IPS-NIHi11 (cell line): ENCODE measurements at places on chromosomes 6 and 20.

DNA sequence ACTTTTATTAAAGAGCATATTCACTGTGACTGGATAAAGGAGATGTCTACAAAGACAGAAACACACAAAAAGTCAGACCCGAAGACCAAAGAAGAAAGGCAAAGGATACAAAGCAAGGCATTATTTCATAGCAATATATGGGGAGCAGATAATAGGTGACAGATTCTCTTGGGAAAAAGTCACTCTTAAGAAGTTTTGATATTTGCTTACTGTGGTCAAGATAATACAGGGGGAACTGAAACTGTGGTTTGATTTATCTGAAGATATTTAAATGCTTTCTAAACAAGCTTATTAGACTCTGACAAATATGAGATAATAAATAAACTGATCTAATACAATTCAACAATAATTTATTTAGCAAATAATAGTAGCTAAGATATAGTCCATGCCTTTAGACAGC, 14.7 kb downstream of the CYP39A1 start:
- DNase-seq = no peak

DNA sequence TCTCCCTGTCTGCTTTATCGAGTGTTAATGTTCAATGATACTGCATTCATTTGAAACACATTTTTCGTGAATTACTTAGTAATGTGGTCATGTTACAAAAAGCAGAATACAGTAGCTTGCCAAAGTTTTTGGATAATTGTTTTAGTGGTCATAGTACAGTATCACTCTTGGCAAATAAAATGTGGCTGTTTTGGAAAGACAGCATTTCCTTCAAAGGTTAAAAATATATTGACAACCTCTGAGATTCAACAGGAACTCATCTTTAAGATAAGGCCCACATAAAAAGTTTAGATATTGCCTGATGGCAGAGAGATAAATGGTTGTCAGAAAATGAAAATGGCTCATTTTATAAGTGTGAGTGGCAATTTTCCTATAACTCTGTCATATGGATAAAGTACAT, 297.7 kb upstream of the MAN1A1 start:
- no peak for DNase-seq

DNA sequence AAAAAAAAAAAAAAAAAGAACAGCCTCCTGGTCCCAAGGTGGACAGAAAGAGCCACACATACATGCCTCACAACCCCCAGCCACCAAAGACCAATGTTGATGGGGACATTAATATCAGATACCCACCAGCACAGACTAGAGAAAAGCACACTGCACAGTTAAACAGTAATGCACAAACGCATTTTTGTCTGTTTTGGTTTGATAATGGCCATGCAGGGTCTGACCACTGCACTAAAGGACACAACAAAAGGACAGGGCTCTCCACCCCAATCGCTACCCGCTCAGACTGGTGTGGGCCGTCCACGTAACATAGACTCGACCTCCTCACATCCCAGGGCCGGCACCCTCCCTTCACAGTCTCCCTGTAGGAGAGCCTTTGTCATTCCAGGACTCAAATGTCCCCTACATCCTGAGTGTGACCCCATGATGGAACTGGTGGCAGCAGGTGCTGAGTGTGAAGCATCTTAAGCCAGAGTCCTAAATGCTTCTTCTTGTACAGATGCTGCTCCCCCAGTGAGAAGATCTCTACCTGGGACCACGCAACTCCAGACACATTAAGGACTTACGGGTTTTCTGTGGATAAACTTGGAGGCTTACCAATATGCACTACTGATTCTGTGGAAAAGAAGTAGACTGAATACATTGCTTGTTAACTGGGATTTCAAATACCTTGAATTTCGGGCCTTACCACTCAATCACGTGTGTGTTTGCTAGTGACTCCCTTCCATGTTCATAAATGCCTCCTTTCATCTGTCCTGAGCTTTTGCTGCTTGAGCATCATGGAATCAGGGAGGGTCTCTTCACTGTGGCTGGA, 28.0 kb downstream of the RRBP1 start:
- no peak for DNase-seq

DNA sequence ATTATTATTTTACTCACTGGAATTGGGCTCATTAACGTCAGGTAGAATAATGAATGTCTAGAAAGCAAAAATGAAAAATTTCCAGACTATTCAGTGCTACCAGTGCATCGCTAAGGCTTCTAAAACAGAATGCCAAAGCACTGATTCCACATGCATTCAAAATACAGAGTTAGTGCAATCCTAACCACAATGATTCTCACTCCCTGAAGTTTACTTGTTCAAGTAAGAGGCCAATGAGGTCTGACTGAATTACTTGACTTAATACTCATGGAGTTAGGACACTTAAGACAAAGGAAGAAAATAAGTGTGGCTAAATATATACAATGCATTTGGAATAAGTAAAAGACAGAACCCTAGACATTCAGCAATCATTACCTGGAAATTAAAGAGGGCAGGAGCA, 220.5 kb downstream of the PKHD1 start:
- no peak for DNase-seq

DNA sequence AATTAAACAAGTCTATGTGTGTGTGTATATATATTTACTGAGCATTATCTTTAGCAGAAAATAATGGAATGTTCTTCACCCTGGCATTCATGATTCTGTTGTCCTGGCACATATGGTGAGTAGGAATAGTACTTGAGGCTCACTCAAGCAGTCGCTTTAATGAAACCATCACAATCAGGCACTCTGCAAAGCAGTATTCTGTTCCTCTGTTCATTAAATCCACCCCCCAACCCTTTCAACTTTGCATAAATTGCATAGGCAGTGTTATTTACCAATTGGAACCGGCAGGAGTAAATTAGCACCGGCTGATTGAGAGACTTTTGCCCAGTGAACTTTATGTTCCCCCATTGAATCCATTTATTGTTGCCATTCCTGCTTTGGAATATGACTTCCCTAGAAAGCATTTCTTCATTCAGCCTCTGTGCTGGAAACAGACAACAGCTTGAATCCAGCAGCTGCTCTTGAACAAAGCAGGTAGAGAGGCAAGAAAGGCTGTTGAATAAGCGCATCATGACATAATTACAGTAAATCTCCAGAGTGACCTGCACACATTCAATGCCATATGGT, 268.0 kb upstream of the RNF217 start:
- DNase-seq = no peak

- DNase-seq = peak; percentile 87
Measured at GRCh38 chr20:49979030-49979832, 3.5 kb upstream of the SNAI1 start.

GRCh38 chr6:110295451-110296165, 62.5 kb downstream of the METTL24 start:
- DNase-seq = no peak

GRCh38 chr6:21836277-21836676, 242.7 kb downstream of the SOX4 start:
- no peak for DNase-seq

- DNase-seq = no peak
Measured at GRCh38 chr6:46220352-46221221, 49.8 kb upstream of the ENPP5 start.
